Putamen (tissue), 1 donor: ENCODE measurements at places on chromosomes 1 and 21.

DNA sequence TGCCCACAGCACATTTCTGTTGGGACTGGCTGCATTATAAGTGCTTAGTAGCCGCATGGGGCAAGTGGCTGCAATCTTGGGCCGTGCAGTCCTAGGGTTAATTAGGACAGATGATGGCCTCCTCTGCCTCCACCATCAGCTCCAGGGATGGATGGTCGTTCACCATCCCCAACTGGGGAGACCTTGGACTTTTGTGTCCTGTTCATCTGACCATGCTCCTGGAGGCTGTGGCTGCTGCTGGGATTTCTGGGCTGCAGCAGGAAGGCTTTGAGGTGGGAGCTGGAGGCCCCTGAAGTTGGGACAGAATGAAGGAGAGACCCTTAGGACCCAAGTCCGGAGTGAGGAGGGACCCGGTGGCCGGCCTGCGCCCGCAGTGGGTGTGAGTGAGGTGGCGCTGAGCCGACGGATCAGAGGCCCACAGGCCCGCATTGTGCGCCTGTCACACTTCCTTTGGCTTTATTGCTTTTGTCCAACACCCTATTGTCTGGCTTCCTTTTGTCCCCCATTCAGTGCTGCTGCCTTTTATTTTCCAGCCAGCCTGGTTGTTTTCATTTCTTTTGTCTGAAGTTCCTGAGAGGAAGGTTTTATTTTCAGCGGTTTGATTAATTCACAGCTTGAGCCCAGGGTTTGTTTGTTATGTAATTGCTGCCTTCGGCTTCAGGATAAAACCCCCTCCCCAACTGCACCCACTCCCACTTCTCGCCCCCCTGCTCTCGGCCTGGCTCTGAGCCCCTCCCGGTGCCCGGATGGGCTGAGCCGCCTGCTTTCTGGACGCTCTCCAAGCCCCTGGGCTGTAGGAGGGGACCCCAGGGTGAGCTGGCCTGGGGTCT is 35.6 kb downstream of the SOX13 start:
- no peak for DNase-seq

- no peak for DNase-seq
These were observed 25.7 kb downstream of the RASAL2 start for GRCh38 chr1:178119628-178120027.

- DNase-seq: no peak
These were observed 23.5 kb downstream of the AGRN start for GRCh38 chr1:1043411-1043810.

DNA sequence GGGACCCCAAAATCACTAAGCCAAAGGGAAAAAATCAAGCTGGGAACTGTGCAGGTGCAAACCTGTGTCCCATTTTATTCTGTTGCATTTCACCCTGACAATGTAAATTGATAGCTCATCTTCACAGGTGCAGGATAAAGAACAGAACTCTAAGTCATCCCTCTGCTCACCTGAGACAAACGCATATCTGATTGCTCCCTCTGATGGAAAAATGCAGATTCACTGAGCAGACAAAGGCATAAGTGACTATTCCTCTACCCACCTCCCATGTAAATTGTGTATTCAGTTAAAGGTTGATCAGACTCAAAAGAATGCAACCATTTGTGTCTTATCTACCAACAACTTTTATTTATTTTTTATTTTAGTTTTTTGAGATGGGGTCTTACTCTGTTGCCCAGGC is 644.2 kb downstream of the PTPRU start:
- no peak for DNase-seq

DNA sequence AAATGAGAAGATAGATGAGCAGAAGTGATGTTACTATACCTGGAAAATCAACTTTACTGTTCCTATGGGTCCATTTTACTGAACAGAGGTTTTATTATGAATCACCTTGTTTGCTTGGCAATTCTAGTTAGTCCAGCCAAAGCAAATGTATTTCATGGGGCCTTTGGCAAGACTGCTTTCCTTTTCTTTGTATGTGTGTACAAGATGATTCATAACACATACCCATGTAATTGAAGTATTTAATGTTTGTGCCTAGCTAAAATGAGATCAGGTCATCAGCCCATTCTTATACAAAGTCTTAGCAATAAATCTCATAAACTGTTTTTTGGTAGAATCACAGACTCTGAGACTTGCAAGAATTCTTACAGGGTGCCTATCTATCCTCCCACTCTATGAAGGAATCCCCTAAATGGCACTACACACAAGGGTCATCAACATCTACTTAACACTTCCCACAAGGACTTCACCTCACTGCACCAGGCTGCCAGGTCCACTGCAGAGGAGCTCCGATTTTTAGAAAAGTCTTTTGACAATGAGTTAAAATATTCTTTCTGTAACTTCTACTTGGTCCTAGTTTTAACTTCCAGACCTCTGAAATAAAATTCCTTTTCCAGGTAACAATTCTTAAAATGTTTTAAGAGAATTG is 58.5 kb downstream of the LPAR3 start:
- DNase-seq: no peak

GRCh38 chr1:9247894-9248293 is 13.3 kb downstream of the H6PD start:
- DNase-seq: peak; percentile 68

DNA sequence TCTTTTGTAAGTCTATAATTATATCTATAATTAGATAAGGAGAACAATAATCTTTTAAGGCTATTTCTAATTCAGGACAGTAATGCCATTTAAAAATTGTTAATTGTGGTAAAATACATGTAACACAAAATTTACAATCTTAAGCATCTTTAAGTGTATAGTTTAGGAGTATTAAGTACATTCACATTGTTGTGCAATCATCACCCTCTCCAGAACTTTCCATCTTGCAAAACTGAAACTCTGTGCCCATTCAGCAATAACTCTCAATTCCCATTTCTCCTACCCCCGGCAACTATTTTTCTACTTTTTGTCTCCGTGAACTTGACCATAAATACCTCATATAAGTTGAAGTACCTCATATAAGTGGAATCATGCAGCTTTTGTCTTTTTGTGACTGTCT is 93.9 kb upstream of the KCNA3 start:
- DNase-seq: no peak

- no peak for DNase-seq
These were observed 112.0 kb downstream of the BARHL2 start for GRCh38 chr1:90605070-90605469.

DNA sequence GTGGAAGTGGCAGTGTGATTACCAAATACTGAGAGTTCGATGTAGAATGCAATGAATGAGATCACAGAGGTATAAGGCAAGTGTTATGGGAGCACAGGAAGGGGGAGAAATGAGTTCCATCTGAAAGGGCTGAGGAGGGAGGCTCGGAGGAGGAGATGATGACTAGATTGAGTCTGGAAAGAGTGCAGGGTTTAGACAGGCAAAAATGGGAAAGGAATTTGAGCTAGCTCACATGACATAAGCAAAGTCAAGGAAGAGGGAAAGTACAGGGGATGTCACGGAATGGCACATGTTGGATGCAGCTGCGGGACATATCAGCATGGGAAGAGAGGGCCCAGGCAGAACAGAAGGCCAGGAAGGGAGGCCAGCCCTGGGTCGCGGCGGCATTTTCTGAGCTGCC is 132.7 kb downstream of the RUNX1 start:
- DNase-seq: no peak

GRCh38 chr1:184461321-184461720 is 74.5 kb downstream of the C1orf21 start:
- DNase-seq: no peak

DNA sequence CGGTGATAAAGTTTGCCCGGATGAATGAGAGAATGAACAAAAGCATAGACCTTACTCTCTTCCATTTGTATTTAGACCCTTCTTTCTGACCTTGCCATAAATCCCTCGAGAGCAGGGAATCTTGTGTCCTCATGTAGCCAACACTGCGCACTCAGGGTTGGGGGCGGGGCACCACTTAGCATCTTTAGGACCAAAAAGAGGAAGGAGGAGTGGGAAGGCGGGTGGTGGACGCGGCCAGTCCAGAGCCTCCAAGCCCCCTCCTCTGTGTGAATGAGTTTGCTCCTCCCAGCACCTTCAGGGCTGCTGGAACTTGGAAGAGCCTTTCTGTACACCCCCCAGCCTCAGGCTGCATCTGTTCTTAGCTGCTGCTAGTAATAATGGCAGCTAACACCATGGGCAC is 141.9 kb upstream of the TMEM51 start:
- DNase-seq: no peak

DNA sequence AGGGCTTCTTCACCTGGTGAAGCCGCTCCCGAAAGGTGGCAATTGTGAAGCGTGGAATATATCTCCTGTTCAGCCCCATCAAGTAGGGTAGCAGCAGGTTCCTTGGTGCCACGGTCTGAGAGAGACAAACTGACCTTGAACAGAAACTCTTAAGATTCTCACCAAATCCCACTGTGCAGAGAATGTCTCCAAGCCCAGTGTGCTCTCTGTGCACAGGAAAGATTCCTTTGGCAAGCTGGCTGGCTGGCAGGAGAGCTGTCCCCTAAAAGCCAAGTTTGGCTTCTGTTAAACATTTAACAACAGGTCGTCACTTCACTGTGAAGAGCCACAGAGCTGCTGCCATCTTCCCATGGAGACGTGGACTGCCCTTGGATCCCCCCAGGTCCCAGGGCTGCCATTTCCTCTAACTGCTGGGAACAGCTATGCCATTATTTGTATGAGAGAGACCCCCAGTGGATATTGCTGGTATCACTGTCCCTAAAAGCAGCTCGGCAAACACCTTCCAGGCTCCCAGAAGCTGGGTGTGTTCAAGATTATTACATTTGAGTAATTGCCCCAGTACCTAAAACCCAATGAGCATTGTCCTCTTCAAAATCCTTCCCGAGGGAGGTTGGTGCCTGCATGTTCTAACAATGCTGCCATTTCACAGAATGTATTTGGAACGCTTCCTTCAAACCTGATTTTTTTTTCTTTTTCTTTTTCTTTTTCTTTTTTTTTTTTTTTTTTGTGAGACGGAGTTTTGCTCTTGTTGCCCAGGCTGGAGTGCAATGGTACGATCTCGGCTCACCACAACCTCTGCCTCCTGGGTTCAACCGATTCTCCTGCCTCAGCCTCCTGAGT is 71.8 kb downstream of the CD58 start:
- DNase-seq: peak; percentile 76

DNA sequence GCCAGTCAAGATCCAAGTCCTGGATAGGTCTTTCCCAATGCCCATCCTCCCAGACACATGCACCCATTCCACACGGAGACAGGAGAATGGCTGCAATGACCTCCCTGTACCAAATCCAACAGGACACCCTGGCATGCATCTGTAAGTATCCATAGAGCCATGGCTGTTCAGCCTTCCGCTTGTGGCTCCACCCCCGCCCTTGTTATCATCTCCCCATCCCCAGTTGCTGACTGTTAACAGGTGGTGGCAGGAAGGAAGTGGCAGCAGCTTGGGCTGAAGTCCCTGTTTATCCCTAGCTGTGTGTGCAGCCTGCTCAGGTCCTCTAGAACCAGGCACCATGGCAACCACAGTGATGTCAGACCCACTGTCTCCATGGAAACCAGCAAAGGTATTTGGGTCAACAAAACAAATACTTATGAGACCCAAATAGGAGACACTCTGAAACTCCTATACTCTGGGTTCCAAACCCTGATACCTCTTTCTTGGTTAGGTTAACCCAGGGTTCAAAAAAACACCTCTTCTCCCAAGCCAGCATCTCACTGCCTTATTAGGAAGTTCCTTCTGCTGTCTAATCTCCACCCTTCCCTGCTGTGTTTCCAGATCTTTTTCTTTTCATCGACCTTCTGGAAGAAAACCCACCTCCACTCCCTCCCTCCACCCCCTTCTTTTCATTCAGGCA is 721 bp downstream of the PBXIP1 start:
- peak; percentile 81 for DNase-seq

- DNase-seq: no peak
These were observed 15.2 kb downstream of the DDX20 start for GRCh38 chr1:111770916-111771315.

DNA sequence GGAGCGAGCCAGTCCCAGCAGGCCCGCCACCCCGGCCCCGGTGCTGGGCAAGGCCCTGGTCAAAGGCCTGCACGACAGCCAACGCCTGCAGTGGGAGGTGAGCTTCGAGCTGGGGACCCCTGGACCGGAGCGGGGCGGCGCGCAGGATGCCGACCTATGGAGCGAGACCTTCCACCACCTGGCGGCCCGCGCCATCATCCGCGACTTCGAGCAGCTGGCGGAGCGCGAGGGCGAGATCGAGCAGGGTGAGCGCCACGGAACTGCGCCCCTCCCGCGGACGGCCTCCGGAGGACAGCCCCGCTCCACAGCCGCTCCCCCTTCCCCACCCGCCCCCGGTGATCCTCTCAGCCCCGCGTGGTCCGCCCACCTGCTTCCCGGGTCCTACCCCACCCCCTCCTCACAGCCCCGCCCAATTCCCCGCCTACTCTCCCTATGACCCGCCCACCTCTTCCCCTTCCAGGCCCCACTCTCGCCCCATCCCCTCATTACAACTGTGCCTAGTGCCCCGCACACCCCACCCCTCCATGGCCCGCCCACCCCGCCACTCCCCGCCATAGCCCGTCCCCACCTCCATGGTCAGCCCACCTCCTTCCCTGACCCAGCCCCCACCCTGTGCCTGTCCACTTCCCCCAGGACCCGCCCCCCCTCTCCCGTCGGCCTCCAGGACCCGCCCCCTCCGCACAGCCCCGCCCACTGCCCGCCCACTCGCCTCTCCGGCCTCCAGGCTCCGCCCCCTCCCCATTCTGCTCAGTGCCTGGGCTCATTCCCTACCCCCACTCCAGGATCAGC is 52.7 kb downstream of the VWA5B1 start:
- no peak for DNase-seq

- no peak for DNase-seq
These were observed 415.7 kb downstream of the USP25 start for GRCh38 chr21:16145479-16145878.

- no peak for DNase-seq
These were observed 667.1 kb downstream of the LTN1 start for GRCh38 chr21:28325618-28326017.

DNA sequence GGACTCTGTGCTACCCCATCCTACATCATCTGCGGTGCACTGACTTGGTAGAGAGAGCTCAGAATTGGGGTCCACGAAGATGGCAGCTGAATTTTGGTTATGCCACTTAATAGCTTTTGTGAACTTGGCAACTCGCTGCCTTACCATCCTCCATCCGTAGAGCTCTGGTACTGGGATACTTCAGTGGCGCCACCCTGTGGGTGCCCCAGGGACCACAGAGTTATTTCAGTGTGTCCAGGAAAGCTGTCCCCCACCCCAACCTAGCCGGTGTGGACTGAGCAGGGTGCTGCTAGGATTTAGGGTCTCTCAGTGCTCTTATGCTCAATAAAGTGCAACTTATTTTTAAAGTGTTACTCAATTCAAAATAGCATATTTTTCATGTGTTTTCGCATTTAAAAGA is 9.0 kb upstream of the USF1 start:
- DNase-seq: no peak

- DNase-seq: no peak
These were observed 15.0 kb upstream of the ZMYM6 start for GRCh38 chr1:35046730-35047129.

DNA sequence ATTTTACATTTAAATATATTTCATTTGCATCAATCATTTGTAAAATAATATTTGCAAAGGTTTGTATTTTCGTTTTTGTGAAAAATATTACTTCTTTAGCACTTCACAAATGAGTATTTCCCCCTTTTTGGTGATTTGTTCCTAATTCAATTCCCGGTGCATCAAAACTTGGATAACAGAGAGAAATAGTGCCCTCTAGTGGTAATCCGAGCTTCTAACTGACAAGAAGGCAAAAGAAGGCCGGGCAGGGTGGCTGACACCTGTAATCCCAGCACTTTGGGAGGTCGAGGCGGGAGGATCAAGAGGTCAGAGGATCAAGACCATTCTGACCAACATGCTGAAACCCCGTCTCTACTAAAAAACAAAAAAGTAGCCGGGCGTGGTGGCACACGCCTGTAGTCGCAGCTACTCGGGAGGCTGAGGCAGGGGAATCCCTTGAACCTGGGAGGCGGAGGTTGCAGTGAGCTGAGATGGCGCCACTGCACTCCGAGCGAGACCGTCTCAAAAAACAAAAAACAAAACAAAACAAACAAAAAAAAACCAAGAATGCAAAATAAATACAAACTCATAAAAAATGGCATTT is 137.7 kb downstream of the COL11A1 start:
- peak; percentile 6 for DNase-seq
